ENCODE measurements at places on chromosomes 7 and 10.

DNA sequence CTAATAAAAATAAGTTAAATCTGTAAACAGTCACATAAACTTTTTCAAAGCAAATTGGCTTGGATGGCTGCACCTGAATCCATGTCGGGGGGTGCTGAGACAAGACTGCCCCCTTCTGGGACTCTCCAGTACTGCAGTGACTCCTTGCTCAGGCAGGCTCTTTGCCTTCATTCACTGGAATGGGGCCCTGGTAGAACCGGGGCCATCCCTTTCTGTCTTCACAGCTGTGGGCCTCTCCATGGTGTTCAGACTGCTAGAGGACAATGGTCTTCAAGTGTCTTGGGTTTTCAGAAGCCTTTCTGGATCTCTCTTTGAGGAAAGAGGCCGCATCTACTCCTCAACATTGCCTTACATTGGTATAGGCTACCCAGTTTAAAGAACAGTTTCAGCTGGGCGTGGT is 16.1 kb upstream of the IMPDH1 start:
- no peak for DNase-seq

- no peak for DNase-seq
These were observed 679.2 kb downstream of the SDK1 start for GRCh38 chr7:3980300-3980643.

GRCh38 chr10:93475871-93476270 is 6.3 kb downstream of the MYOF start:
- DNase-seq: no peak

DNA sequence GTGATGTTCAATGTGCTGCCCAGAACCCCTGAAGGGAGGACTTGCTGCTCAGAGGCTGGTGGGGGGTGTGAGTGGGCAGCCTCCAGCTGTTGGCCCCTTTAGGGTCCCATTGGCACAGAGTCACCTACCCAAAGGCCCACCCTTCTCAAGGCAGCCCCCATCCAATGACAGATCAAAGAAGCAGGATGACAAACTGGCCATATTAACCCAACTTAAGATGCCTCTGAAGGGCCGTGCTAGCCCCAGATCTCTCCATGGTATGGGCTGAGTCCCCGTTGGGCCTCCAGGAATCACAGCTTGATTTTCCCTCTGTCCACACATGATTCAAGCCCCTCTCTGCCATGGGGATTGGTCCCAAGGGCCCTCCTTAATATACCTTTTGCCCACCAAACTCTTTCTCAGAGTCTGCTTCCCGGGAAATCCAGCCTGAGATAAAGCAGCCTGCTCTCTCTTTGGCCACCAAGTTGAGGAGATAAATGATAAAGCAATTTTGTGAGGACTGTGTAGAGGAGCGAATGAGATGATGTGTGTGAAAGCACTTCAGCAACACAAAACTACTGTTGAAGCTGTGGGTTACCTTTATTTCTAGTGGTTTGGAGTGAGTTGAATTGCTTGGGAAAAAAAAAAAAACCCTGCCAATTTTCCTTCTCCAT is 38.2 kb upstream of the C10orf71 start:
- no peak for DNase-seq

- no peak for DNase-seq
These were observed 165.2 kb downstream of the AMPH start for GRCh38 chr7:38465956-38466355.

- DNase-seq: no peak
These were observed 337.2 kb upstream of the ANKRD30A start for GRCh38 chr10:36788152-36788551.

GRCh38 chr10:49367600-49367999 is 28.3 kb downstream of the DRGX start:
- no peak for DNase-seq

- DNase-seq: no peak
These were observed 175.1 kb downstream of the COBL start for GRCh38 chr7:51141451-51142003.

DNA sequence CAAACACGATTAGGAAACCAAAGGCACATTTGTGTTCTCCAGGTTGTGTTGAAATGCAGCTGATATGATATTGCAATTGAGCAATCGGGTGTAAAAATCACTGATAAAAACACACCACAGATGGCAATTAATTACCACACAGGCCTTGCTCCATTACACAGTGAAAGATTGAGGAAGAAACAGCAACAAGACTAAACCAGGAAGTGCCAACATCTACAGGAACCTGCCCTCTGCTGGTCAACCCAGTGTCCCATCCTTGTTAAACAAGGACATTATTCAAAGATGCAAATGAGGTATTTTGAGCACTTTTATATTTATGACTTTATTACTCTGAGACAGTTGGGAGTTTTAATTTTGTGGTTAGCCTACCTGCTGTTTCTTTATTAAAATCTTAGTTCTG is 765.6 kb upstream of the GHITM start:
- no peak for DNase-seq
